Hematopoietic multipotent progenitor cell (in vitro differentiated cells): ENCODE measurements at places on chromosomes 6 and 20. TPM values are rescaled to one million over a fixed set of nuclear protein-coding genes. Genes with fewer than 3 reads are reported as not detected.

DNA sequence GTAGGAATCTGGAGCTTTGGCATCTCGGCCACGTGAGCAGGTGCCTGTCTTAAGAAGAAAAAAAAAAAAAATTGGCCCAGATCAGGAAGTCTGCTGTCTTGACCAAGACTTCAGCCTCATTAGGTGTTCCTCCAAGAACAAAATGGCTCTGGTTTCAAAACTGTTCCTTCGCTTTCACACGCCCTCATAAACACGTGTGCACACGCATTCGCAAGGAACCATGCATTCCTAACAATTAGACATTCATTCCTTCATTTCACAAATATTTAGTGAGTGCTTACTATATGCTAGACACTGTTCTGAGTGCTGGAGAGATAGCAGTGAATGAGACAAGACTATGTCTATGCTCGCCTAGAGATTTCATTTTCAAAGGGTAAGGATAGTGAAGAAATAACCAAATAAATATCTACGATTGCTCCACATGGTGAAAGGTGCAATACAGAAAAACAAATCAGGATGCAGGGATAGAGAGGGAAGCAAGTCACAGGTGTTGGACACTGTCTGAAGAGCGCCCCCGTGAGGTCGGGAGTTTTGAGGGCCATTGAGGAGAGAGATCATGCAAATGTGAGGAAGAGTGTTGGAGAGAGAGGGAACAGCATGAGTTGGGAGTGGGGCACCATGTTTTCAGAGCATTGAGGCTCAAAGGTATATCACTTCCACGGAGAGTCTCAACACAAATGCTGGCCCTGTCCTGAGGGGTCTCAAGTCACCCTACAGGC, 53.3 kb downstream of the CCDC170 start:
- no peak for DNase-seq

DNA sequence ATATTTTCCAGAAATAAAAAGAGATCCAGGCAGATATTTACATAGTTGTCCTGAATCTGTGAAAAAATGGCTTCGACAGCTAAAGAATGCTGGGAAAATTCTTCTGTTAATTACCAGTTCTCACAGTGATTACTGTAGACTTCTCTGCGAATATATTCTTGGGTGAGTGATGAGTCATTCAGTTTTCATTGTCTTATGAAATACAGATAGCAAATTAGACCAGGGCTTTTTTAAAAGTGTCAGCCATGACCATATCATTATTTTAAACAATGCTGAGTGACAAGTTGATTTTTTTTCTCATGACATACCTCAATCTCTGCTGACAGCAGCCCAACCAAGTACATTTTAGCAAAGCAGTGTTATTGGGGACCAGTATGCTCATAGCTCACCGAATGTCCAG, 32.8 kb downstream of the TSPYL4 start:
- DNase-seq, result no peak

GRCh38 chr6:169720207-169720855, 4.0 kb downstream of the PHF10 start:
- peak; percentile 27 for DNase-seq

DNA sequence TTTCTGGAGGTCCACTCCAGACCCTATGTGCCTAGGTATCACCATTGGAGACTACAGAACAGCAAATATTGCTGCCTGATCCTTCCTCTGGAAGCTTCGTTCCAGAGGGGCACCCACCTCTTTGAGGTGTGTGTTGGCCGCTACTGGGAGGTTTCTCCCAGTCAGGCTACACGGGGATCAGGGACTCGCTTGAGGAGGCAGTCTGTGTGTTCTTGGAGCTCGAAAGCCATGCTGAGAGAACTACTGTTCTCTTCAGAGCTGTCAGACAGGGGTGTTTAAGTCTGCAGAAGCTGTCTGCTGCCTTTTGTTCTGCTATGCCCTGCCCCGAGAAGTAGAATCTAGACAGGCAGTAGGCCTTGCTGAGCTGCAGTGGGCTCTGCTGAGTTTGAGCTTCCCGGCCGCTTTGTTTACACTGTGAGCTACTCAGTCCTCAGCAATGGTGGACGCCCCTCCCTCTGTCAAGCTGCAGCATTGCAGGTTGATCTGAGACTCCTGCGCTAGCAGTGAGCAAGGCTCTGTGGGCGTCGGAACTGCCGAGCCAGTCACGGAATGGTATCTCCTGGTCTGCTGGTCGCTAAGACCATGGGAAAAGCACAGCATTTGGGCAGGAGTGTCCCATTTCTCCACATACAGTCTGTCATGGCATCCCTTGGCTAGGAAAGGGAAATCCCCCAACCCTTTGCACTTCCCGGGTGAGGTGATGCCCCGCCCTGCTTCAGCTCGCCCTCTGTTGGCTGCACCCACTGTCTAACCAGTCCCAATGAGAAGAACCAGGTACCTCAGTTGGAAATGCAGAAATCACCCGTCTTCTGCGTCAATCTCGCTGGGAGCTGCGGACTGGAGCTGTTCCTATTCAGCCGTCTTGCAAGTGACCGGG, 32.5 kb upstream of the ASCC3 start:
- DNase-seq, result no peak

- DNase-seq, result no peak
These were observed 11.4 kb upstream of the MOCS1 start for GRCh38 chr6:39945626-39946025.

- no peak for DNase-seq
These were observed 48.5 kb upstream of the CCDC167 start for GRCh38 chr6:37548067-37548674.

Gene NFYA
- 54.7 TPM for total RNA-seq

Gene MMP24
- under 0.01 TPM for total RNA-seq

Gene CLVS2
- total RNA-seq, result under 0.01 TPM
